ENCODE measurements at places on chromosomes 4 and X.

- no peak for DNase-seq
These were observed 6.2 kb upstream of the SETD7 start for GRCh38 chr4:139562067-139562684.

GRCh38 chrX:65667503-65668376 is at the start of gene MSN:
Gene MSN, plus strand, starts transcription at chrX:65667654. Its CDS starts 188 bp downstream, at chrX:65667842.
- DNase-seq, result peak; percentile 19

DNA sequence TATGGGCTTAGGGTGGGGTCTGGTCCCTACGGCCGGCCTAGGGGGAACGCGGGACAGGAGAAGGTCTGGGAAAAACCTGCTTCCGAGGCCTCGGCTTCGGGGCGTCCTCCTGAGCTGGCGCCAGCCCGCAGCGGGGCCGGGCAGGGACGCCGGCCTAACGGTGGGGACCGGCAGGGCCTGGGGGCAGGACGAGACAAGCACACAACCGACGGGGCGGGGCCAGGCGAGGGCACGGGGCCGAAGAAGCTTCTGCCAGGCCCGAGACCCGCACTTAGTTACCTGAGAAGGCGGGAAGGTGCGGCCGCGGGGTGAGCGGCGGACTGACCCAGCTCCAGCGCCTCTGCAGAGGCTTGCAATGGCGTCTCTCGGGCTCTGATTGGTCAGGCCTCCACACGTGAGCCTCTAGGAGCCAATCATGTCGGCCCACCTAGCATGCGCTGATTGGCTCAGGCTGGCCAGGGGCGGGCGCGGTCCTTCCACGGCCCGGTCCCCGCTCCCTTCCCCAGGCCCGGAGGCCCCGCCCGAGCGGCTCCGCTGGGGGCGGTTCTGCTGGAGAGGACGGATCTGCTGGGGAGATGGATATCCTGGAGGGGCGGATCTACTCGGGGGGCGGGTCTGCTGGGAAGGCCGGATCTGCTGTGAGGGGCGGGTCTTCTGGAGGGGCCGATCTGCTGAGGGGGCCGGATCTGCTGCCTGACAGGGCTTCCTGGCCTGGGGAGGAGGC is 44.3 kb downstream of the CPLX1 start:
- DNase-seq, result peak; percentile 94

DNA sequence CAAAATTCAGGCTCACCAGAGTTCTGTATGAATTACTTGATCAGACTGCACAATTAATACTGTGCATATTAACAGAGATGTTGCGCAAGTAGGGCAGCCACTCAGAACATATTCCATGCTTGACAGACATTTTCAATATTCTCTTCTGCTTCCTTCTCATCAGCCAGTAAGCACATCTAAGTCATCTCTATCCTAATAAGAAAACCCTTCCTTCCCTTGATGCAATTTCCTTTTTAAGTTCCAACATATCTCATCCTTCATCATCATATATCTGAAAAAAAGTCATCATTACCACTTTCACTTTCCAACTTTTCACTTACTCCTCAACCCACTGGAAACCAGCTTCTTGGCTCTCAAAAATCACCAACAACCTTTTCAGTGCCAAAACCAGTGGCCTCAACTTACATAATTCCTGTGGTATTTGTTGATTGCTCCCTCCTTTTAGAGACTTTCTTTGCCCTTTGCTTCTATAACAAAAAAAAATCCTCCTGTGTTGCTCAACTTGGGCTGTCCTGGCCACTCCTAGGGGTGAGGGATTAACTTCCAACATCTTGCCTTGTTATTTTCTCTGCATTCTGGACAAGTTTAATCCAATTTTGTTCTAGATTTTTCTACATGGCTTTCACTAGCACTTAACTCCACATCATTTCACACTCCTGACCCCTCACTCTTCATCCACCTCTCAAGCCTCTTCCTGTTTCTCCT is 14.1 kb downstream of the MBNL3 start:
- DNase-seq, result no peak

GRCh38 chrX:101656817-101657216 is 2.8 kb downstream of the ARMCX2 start:
- no peak for DNase-seq
